ENCODE measurements at places on chromosomes 12 and 14. TPM values are rescaled to one million over a fixed set of nuclear protein-coding genes. Genes with fewer than 3 reads are reported as not detected.

OVCH1 gene
- under 0.01 TPM for total RNA-seq

SYNDIG1L gene
- not detected for total RNA-seq

TSHR gene
- not detected for total RNA-seq

FIGNL2 gene
- total RNA-seq: 0.25 TPM

RPL10L gene
- not detected for total RNA-seq

FOS gene
- 6.7 TPM for total RNA-seq
